ENCODE measurements at places on chromosomes 13 and 19.

DNA sequence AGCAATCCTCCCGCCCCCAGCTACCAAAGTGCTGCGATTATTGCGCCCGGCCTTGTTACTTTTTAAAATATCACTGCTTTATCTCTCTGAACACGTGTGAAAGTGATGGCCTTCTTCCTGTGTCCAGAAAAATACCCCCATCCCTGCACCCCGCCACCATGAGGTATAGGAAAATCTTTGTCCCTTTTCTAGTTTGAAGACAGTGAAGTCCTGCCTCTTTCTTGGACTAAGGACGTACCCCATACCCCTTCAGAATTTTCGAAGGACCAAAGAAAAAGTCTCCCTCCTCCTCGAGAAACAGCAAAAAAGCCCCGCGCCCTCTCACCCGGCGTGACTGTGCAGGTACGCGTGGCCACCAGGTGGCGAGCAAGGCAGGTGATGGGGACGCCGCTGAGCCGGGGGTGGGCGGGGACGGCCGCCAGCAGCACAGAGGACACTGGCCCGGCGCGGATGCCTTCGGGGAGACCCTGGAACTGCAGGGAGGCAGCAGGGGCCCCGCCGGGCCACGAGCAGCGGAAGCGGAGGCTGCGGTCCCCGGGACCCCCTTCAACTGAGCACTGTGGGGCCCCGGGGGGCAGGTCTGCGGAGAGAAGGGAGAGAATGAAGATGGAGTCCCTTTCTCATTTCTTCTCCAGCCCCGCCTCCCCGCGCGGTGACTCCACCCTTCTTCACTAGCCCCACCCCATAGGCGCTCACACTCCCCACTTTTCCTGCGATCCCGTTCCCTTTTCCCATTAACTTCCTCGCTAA lies 3.2 kb downstream of the VSIG10L start:
- DNase-seq: no peak

DNA sequence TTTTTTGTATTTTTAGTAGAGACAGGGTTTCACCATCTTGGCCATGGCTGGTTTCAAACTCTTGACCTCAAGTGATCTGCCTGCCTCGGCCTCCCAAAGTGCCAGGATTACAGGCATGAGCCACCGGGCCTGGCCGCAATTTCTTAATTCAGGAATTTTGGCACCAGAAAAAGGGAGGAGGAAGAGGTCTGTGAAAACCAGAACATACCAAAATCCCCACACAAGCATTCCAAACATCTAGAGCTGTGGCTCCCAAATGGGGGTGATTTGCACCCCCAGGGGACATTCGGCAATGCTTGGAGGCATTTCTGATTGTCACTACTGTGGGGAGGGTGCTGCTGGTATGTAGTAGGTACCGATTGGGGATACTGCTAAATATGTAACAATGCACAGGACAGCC lies 40.2 kb upstream of the ABCC4 start:
- no peak for DNase-seq

- DNase-seq: no peak
Observed at GRCh38 chr19:6551607-6552450, 21.0 kb downstream of the TNFSF9 start.

- DNase-seq: no peak
Observed at GRCh38 chr13:114112231-114112825, 20.1 kb downstream of the RASA3 start.

- no peak for DNase-seq
Observed at GRCh38 chr13:41985788-41986508, 25.0 kb upstream of the VWA8 start.

DNA sequence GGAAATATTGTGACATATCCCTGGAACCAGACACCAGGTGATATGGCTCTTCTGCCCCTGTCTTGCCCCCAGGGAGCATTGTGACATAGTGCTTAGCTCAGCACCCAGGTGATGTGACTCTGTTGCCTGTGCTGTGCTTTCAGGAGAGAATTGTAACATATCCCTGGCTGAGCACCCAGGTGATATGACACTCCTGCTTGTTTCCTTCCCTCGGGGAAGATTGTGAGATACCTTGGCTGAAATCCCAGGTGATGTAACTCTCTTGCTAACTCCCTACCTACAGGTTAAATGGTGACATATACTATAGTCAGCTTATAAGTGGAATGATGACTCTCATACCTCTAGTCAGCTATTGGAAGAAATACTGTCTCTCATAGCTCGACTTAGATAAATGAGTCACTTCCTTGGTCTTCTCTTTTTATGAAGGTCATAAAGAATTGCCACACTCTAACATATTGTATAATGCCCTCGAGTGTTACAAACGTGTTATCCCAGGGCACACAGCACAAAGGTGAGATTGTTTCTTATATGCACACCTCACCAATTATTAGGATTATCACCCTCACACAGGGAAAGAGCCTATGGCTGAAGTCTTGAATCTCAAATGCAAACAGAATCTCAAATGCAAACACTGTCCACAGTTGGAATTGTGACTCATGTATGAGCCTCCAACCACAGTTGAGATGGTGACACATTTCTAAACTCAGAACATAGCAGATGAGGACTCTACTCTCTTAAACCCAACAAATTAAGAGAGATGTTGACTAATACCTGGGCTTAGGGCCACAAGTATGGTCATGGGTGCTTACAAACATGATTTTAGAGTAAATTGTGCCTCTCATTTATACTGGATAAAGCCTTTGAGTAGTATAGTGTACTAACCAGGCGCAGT lies 32.7 kb upstream of the ZNF254 start:
- DNase-seq: no peak

DNA sequence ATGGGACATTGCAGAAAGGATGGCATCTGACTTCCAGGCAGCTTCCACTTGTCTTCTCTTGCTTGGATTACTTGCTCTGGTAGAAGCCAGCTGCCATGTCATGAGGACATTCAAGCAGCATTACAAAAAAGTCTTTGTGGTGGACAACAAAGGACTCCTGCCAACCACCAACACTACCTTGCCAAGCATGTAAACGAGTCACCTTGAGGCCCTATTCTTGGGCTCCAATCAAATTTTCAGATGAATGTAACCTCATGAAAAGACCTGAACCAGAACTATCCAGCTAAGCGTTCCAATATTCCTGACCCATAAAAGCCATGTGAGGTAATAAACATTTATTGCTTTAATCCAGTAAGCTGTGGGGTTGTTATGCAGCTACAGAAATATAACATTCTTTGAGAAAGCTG lies 12.5 kb downstream of the PROSER1 start:
- DNase-seq: no peak

GRCh38 chr13:99231721-99232120 lies 26.5 kb downstream of the GPR18 start:
- no peak for DNase-seq

- no peak for DNase-seq
Observed at GRCh38 chr13:84566780-84567179, 684.5 kb upstream of the SLITRK1 start.

DNA sequence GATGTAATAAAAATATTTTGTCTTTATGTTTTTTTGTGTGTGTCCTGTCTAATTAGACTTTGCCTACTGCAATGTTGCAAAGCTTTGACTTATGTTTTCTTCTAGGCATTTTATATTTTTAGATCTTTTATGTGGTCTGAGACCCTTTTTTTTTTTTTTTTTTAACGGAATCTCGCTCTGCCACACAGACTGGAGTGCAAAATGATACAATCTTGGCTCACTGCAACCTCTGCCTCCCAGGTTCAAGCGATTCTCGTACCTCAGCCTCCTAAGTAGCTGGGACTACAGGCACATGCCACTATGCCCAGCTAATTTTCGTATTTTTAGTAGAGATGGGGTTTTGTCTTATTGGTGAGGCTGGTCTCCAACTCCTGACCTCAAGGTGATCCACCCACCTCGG lies 8.5 kb upstream of the ZNF304 start:
- DNase-seq: no peak
